ENCODE measurements at places on chromosomes 6 and 20.

DNA sequence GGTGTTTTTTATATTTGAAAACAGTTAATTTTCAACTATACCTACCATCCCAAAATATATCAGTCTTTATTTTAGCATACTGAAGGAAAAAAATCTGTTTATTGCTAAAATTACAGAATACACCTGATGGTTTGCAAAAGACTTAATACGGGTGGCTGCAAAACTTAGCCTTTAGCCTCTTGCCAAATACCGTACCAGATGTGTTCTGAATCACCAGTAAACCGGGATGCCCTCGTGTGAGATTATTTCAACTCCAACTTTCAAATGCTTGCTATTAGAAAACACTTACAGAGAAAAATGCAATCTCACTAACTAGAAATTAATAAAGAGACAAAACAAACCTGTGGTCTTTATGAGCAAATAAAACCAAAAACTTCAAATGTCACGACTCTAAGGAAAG is 36.0 kb downstream of the REV3L start:
- no peak for DNase-seq

- DNase-seq = peak; percentile 44
Measured at GRCh38 chr6:73234733-73235132, 9.4 kb upstream of the KHDC1L start.

- no peak for DNase-seq
Measured at GRCh38 chr20:19855416-19855815, 97.4 kb downstream of the RIN2 start.

DNA sequence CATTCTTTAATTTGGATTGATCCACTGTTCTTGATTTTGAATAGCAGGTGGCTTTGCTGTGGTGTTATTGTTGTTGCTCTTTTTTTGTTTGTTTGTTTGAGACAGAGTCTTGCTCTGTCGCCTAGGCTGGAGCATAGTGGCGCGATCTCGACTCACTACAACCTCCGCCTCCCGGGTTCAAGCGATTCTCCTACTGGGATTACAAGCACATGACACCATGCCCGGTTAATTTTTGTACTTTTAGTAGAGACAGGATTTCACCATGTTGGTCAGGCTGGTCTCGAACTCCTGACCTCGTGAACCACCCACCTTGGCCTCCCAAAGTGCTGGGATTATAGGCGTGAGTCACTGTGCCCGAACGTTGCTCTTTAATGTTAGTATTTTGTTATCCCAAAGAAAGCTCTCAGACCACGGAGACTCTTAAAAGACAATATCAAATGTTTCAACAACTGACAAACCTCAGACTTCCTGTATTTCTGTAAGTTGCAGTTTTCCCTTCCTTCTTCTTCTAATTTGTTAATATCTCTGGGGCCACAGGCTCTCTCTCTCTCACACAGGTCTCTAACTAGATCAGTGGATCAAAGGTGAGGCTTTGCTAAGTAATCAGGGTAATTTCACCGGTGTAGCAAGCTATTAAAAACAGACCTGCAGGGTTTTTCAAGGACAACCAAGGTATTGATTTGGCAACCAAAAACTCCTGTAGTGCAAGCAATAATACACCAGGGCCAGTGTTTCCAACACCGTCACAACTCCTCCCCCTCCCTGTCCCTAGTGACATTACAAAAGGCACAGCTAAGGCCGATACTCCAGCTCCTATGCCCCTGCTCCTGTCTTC is 48.8 kb upstream of the ZNF217 start:
- peak; percentile 46 for DNase-seq

GRCh38 chr6:25007269-25007699 is 71.5 kb upstream of the RIPOR2 start:
- no peak for DNase-seq

DNA sequence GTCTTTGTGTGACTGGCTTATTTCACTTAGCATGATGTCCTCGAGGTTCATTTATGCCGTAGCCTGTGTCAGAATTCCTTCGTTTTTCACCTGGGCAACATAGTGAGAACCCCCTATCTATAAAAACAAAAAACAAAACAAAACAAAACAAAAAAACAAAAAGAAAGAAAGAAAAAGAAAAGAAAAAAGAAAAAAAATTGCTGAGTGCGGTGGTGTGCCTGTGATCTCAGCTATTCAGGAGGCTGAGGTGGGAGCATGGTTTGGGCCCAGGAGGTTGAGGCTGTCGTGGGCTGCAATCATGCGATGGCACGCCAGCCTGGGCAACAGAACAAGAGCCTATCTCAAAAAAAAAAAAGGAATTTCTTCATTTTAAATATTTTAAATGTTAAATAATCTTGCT is 38.4 kb downstream of the VEGFA start:
- DNase-seq = no peak

DNA sequence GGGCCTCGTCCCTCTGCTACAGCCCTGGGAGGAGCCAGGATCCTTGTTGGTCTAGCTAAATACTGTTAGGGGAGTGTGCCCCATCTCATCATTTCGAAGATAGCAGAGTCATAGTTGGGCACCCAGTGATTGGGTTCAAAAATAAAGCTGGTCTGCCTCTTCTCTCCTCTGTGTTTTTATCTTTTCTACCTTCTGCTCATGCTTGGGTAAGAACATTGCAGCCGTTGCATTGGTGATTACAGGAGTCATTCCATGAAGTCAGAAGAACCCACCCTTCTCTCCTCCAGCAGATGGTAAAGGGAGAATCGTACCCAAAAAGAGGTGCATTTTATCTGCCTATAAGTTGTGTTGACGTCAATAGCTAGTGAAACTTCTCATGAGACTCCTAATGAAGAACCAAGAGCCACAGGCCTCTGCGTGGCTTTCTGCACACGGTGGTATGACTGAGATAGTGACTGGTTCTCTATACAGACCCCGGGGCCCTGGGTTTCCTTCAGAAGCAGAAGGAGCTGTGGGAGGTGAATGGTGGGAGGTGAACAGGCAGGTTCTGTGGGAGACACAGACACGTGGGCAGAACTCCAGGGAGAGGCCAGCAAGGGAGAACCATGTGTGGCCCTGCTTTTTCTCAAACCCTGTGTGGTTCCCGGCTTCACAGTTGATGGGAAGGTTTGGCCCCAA is 5.7 kb upstream of the FAM209A start:
- no peak for DNase-seq

- no peak for DNase-seq
Measured at GRCh38 chr6:152976749-152977148, 6.1 kb downstream of the FBXO5 start.

DNA sequence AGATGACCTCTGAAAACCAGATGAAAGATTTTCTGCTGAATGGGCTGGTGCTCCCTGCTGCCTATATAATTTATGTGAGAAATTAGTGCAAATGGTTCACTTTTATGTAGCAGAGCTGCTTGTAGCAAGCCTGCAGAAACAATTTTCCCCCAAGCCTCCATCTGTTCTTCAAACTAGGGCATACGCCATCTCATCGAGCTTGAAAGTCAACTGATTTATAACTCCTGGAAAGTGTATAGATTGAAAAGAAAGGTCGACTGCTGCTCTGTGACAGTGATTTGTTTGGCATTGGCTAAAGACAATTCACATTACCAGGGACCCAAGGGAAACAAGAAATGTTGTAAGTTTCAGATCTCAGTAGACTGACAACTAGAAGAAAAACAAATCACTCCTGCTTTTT is 93.3 kb downstream of the PACRG start:
- no peak for DNase-seq

DNA sequence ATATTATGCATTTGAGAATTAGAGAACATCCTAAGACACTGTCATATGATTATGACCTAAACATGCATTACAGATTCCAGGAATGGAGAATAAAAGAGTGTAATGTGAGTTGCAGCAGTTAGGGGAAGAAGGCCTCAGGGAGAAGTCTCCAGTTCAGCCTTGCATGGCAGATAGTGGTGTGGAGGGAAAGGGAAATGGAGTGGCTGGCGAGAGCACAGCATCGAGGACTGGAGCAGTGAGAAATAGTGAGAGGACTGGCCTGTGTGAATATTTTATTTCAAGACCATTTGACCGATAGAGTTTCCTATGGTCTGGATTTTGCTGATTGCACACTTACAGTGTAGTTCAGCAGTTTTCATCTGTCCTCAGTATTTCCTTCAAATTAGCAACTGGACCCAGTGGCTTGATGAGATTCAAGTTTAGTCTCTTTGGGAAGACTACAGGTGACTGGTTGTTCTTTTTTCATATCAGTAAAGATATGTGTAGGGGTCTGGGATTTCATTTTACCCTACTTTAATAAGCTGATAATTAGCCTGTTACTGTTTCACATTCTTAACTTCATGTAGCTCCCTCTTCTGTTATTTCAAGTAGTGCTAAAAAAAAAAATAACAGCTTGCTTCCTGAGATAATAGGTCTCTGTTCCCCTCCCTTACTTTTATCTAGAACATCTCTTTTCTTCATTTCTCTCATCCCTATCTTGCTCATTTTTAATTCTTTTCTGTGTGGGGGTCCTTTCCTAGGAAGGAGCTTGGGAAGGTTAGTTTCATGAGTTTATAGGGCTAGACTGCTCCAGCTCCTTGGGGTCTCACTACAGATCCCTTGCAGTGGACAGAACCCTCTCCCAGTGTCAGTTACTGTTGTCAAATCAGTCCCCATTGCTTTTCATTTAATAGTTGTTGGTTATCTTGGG is 27.9 kb downstream of the BLTP3A start:
- no peak for DNase-seq

- DNase-seq = no peak
Measured at GRCh38 chr6:2375443-2375842, 130.0 kb upstream of the GMDS start.

DNA sequence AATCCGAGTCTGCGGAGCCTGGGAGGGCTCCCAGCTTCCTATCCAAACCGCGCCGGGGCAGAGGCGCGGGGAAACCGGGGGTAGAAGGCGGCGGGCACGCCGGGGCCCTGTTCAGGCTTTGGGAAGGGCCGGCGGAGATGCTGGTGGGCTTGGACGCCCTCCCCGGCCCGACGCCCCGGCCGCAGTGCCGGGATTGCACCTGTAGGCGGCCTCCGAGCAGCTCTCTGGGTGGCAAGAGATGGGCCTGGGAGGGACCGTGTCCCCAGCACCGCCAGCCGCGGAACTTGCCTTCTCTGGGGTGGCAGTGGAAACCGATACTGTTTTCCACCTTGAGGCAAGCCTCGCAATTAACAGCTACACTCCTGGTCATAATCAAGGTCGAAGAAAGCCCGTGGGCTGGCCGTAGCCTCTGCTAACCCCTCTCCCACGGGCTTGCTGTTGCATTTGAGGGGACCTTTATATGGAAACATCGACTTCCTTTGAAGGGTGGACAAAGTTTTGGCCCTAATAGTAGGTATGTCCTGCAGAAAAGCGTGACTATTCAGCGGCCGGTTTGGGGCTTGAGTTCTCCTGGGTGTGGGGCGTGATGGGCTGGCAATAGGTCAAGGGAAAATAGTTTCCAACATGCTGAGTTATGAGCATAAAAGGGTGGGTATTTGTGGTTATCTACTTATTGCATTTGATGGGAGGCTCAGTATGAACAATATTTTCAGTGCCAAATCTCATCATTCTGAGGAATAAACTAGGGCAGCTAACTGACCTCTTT is 1.1 kb upstream of the JAG1 start:
- DNase-seq = no peak

DNA sequence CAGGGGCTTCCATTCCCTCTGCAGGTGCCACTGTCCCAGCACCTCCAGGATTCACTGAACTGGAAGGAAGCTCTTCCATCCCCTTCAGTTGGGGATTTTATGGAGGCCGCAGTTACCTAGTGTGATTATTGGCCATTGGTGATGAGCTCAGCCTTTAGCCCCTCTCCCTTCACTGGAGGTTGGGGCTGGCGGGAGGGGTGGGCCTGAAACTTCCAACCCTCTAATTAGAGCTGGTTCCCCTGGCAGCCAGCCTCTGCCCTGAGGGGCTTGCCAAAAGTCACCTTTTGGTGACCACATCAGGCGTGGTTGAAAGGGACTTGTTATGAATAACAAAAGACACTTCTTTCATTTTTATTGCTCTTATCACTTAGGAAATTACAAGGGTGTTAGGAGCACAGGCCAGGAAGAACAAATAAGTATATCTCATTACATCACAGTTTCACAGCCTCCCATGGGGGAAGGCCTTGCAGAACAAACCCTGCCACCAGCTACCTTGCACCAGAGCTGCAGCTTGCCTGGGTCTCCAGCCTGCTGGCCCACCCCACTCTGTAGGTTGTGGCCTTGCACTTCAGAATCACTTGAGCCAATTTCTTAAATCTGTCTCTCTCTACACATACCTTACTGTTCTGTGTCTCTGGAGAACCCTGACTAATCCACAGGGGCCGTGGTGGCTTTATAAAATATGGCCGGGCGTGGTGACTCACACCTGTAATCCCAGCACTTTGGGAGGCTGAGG is 5.0 kb downstream of the PYGB start:
- DNase-seq = no peak

DNA sequence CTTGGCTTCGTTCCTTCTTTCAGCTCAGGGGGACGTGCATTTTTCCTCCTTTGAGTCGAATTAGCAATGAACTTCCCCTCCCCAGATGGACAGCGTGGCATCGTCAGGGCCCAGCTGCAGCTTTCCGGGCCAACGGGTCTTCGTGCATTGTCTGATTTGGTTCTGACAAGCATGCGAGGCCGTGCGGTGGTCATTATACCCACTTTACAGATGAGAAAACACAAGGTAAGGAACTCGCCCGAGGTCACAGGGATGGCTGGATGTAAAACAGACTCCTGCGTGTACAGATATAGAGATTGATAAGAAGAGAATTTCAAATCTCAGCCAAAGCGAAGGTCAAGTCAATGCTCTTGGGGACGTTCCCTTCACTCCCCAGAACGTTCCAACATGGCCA is 187.6 kb upstream of the SULF2 start:
- no peak for DNase-seq

DNA sequence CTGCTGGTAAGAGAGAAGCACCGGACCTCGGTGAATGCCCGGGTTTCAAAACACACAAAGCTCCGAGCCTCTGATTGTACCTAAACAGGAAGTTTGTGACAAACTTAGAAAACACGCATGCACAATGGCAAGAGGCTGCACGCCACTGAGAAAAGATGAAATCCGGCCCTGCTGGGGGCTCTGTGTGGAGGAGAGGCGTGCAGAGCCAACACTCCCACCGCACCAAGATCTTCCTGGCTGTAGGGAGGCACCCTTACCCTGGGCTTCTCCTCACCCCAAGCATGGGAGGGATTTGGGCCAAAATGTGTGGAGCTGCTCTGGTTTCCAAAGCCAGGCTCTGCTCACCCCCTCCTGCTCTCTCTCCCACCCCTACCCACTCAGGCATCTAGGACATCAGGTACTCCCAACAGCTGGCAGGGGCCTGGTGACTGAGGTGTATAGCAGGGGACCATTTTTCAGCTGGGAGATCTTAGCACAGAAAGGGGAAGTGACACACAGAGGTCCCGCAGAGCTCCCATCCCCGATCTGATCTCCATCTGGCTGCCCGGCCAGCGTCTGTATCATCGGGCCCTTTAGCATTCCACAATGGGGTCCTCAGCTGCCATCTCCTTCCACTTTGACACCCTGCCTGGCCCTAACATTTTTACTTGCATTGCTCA is 84.2 kb downstream of the TRERF1 start:
- no peak for DNase-seq

DNA sequence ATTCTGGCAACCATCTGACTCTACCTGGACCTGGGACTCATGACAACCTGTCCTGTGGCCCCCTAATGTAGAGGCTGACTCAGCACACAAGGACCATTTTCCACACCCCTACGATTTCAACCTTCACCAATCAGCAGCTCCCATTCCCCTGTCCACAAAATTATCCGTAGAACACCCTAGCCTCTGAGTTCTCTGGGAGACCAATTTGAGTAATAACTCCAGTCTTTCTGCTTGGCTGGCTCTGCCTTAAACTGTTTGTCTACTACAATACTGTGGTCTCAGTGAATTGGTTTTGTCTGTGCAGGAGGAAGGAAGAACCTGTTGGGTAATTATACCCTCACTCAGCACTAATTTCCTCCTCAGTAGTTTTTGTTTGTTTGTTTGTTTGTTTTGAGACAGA is 99.3 kb upstream of the MRPS10 start:
- DNase-seq = no peak

GRCh38 chr20:32227306-32227705 is 19.6 kb downstream of the POFUT1 start:
- DNase-seq = no peak

Measured in GM04504 (cell line).